ENCODE measurements at places on chromosomes 3 and 15.

DNA sequence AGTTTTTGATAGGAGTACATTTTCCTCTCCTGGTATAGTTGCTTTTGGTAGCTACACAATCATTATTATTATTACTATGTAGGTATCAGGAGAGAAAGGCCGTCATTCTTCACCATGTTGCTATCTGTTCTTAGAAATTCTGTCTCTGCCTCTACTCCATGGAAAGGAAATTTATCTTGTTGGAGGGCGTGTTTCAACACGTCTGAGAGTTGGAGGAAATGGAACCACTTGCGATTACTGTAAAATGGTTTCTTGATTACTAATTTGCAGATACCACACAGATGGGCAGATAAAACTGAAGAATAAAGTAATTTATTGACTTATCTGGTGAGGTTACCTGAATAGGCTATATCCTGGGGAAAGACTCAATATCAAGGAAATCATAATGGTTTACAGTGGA is 488.4 kb downstream of the NR2F2 start:
- H3K36me3 ChIP-seq, result no peaks in the 10 kb centered on the region
- H3K27ac ChIP-seq, result no peak overlapping the region
- no peaks in the 10 kb centered on the region for H3K27me3 ChIP-seq
- no peak overlapping the region for H3K4me3 ChIP-seq
- DNase-seq, result no peak
- H3K4me1 ChIP-seq, result no peaks in the 10 kb centered on the region

GRCh38 chr3:71580636-71581456 is 2.7 kb downstream of the FOXP1 start:
- H3K27ac ChIP-seq, result peak overlapping the region; percentile 62
- H3K4me3 ChIP-seq, result peak overlapping the region; percentile 92
- H3K27me3 ChIP-seq, result peaks cover 8% of the 10 kb centered on the region
- H3K4me1 ChIP-seq, result peaks cover 67% of the 10 kb centered on the region

GRCh38 chr3:105328338-105328730 is 38.4 kb upstream of the ALCAM start:
- H3K4me3 ChIP-seq, result no peak overlapping the region
- no peak overlapping the region for H3K27ac ChIP-seq
- no peaks in the 10 kb centered on the region for H3K4me1 ChIP-seq
- H3K36me3 ChIP-seq, result no peaks in the 10 kb centered on the region
- peaks cover 3% of the 10 kb centered on the region for H3K27me3 ChIP-seq

DNA sequence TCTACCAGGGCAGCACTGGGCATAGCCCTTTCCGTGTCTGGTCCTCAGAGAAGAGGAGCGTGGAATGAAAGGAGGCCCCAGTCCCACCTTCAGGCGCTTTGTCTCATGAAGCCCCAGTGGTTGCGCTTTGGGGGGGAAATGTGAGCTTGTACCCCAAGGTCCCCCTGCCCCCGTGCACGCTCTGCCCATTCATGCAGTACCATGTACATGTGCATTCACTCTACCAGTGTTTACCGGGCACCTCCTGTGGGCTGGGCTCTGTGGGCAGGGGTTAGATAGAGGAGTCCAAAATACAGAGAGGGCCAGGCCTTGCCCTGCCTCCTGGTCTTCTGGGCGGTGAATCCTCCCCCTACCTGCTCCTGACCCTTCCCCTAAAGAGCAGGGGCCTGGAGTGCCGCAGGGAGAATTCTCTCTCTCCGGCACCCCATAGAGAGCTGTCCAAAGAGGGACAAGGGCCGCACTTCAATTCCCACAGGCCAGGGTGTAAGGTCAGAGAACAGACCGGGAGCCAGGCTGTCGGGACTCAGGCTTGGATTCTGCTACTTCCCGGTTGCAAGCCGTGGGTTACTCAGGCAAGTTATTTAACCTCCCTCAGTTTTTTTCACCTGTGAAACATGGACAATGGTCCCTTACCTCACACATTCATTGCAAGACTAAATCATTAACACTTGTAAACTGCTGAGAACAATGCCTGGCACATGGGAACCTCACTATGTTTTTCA is 153.4 kb downstream of the MEGF11 start:
- H3K4me3 ChIP-seq, result no peak overlapping the region
- H3K27ac ChIP-seq, result no peak overlapping the region
- H3K27me3 ChIP-seq, result peaks cover 12% of the 10 kb centered on the region
- no peak for DNase-seq
- H3K4me1 ChIP-seq, result peaks cover 51% of the 10 kb centered on the region

- H3K36me3 ChIP-seq, result no peaks in the 10 kb centered on the region
- no peak overlapping the region for H3K4me3 ChIP-seq
- peaks cover 10% of the 10 kb centered on the region for H3K27me3 ChIP-seq
Observed at GRCh38 chr15:58522391-58522790, 90.6 kb downstream of the LIPC start.

DNA sequence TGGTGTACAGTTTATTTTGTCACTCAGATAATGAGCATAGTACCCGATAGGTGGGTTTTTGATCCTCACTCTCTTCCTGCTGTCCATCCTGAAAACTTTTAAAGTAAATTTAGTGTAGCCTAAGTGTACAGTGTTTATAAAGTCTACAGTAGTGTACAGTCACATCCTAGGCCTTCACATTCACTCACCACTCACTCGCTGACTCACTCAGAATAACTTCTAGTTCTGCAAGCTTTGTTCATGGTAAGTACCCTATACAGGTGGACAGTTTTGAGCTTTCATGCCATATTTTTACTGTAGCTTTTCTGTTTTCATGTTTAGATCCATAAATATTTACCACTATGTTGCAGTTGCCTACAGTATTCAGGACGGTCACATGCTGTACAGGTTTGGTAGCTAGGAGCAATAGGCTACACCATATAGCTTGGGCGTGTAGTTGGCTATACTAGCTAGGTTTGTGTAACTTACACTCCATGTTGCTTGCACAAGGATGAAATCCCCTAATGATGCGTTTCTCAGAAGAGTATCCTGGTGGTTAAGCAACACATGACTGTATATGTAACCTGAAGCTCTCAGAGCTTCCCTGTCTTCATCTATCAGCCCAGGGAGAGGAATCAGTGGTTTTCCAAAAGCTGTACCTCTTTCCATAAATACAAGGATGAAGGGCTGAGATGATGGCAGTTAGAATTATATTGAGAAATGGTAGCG is 87.6 kb upstream of the SLC25A26 start:
- H3K27me3 ChIP-seq, result peaks cover 3% of the 10 kb centered on the region
- DNase-seq, result no peak
- H3K36me3 ChIP-seq, result no peaks in the 10 kb centered on the region
- H3K27ac ChIP-seq, result no peak overlapping the region

GRCh38 chr3:160133757-160134156 is 91.5 kb upstream of the C3orf80 start:
- H3K27ac ChIP-seq, result no peak overlapping the region
- H3K4me1 ChIP-seq, result peaks cover 22% of the 10 kb centered on the region
- DNase-seq, result no peak
- no peaks in the 10 kb centered on the region for H3K36me3 ChIP-seq
- no peak overlapping the region for H3K4me3 ChIP-seq
- H3K27me3 ChIP-seq, result peaks cover 15% of the 10 kb centered on the region

GRCh38 chr3:114450008-114450596 is 156.3 kb downstream of the TIGIT start:
- H3K27ac ChIP-seq, result no peak overlapping the region
- no peak for DNase-seq
- H3K36me3 ChIP-seq, result no peaks in the 10 kb centered on the region
- H3K4me3 ChIP-seq, result no peak overlapping the region

GRCh38 chr15:39304201-39304841 is 276.6 kb upstream of the THBS1 start:
- peaks cover 7% of the 10 kb centered on the region for H3K27me3 ChIP-seq
- H3K27ac ChIP-seq, result no peak overlapping the region
- no peaks in the 10 kb centered on the region for H3K4me1 ChIP-seq
- H3K36me3 ChIP-seq, result peaks cover 7% of the 10 kb centered on the region
- DNase-seq, result no peak

DNA sequence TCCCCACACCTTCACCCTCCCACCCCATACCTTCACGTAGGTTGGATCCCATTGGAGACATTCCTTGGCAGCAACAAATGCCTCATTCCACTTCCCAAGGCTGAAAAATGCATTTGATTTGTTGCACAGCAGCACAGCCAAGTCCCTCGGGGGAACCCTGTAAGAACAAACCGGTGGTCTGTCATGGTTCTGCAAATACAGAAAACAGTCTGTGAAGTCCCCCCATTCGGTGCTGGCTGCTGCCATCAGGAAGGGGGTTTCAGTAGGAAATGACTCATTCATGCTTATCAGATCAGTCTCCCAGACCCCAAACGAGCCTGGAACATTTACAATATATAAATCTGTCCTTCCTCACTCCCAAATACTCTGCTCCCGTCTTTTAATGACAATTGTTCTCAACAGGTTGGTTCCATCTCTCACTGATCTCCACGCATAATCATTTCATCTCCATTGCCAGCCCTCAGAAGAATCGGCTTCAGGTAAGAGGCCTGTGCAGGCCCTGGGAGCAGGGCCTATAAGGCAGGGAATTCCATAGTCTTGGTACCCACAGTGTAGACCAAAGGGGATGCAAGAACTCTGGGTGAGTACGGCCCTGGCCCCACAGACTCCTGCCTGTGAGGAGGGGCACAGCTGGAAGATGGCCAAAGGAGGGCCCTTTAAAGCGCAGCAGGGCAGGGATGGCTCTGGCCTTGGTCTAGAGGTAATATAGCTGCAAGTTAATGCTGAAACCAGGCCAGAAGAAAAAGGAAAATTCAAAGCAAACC is 41.6 kb downstream of the TRANK1 start:
- no peak overlapping the region for H3K27ac ChIP-seq
- H3K27me3 ChIP-seq, result no peaks in the 10 kb centered on the region
- H3K36me3 ChIP-seq, result peaks cover 47% of the 10 kb centered on the region
- DNase-seq, result no peak
- H3K4me1 ChIP-seq, result peaks cover 22% of the 10 kb centered on the region
- H3K4me3 ChIP-seq, result no peak overlapping the region

GRCh38 chr3:52521488-52521824 is 12.2 kb downstream of the NT5DC2 start:
- peaks cover 7% of the 10 kb centered on the region for H3K27me3 ChIP-seq
- no peak overlapping the region for H3K27ac ChIP-seq
- no peak overlapping the region for H3K4me3 ChIP-seq

DNA sequence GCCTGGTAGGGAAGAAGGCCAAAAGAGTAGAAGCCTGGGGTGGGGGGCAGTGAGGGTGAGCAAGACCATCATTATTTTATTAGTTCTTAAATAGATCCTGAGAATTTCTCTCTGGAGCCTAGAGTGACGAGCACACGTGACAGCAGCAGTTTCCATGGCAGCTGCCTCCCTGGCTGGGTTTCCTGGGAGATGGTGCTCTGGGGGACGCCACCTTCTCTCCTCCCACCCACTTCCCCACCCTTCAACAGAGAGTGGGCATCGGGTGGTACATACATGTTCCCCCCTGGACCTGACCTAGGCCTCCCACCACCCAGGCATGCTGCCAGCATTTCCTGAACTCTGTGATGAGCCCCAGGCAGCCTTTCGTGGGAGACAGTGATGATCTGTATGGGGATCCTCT is 12.9 kb downstream of the CELF6 start:
- H3K27me3 ChIP-seq, result peaks cover 88% of the 10 kb centered on the region
- H3K4me3 ChIP-seq, result no peak overlapping the region
- no peaks in the 10 kb centered on the region for H3K36me3 ChIP-seq
- no peaks in the 10 kb centered on the region for H3K4me1 ChIP-seq

- H3K27ac ChIP-seq, result no peak overlapping the region
- no peaks in the 10 kb centered on the region for H3K27me3 ChIP-seq
- peak; percentile 55 for DNase-seq
- peaks cover 7% of the 10 kb centered on the region for H3K36me3 ChIP-seq
- H3K4me1 ChIP-seq, result peaks cover 52% of the 10 kb centered on the region
Observed at GRCh38 chr3:156150434-156151066, 30.2 kb downstream of the KCNAB1 start.

GRCh38 chr3:42652611-42653302 is 740 bp upstream of the ZBTB47 start:
- peaks cover 15% of the 10 kb centered on the region for H3K36me3 ChIP-seq
- H3K4me3 ChIP-seq, result peak overlapping the region; percentile 88
- no peak overlapping the region for H3K27ac ChIP-seq
- DNase-seq, result no peak
- peaks cover 26% of the 10 kb centered on the region for H3K4me1 ChIP-seq

DNA sequence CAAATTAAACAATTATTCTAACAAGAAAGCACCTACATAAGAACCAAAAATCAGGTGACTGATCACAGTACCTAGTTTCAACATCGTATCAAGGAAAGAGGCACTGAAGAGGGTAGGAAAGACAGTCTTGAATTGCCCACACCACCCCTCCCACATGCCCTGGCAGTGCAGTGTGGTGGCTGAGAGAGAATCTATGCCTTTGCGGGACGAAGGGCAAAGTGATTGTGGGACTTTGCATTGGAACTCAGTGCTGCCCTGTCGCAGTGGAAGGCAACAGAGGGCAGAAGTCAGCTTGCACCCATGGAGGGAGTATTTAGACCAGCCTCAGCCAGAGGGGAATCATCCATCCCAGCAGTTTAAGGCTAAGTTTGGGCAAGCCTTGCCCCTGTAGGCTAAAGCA is 24.5 kb downstream of the NEDD4 start:
- H3K4me1 ChIP-seq, result peaks cover 3% of the 10 kb centered on the region
- no peak overlapping the region for H3K27ac ChIP-seq
- peaks cover 38% of the 10 kb centered on the region for H3K36me3 ChIP-seq
- DNase-seq, result no peak

DNA sequence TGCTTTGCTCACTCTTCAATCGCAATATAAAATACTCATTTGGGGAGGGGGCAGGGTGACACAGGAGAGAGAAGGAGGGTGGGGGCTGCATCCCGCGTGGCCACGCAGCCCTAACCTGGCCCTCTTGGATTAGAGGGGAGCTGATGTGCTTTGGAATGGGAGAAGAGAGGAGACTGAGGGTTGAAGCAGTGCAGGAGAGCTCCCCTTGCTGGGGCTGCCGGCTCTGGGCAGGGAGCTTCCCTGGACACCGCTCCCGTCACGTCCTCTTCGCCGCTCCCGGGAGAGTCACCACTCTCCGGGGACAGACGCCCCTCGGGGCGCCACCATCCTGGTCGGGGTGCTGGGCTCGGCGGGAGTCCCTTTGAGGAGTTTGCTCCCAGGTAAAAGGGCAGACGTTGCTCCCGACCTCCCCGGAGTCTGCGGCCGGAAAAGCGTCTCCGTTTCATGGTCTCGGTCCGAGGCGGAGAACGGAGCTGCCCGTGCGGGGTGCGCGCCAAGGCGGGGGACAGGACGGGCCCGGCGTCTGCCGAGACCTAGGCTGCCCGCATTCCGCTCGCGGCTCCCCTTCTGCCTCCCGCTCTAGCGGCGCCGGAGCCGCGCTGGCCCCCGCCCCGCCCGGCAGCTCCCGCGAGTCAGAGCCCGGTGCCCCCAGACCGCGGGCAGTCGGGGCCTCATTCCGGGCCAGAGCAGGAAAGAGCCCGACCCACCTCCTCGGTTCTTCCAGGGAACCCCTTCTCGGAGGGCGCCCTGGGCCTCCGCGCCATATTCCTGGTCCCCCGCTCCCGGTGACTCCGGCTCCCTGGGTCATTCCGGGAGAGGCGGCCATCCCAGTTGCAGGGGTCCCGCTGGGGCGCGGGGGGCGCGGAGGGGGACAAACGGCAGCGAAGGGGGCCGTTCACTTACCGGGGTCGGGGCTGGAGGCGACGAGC is 603 bp downstream of the SLC7A14 start:
- peaks cover 75% of the 10 kb centered on the region for H3K27me3 ChIP-seq
- no peak overlapping the region for H3K27ac ChIP-seq
- H3K36me3 ChIP-seq, result no peaks in the 10 kb centered on the region
- DNase-seq, result peak; percentile 53
- peaks cover 5% of the 10 kb centered on the region for H3K4me1 ChIP-seq
- H3K4me3 ChIP-seq, result peak overlapping the region; percentile 79
